ENCODE measurements at places on chromosomes 6 and 20.

DNA sequence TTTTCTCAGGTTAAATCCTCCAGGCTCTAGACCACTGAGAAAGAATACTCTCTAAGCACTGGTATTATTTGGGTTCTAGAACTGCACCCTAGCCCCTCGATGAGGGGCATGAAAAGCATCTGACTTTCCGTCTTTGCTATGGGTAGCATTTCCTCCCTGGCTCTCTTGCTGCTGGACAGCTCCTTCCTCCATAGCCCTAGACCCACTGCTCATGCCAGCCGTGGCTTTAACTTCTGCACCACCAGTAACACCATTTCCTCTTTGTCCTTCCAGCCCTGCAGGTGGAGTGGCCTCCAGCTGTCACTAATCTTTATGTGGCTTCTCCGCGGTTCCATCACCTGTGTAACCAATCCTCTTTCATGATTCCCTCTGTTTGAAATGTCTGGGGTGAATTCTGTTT lies 194.9 kb downstream of the SCP2D1 start:
- no peak for DNase-seq

DNA sequence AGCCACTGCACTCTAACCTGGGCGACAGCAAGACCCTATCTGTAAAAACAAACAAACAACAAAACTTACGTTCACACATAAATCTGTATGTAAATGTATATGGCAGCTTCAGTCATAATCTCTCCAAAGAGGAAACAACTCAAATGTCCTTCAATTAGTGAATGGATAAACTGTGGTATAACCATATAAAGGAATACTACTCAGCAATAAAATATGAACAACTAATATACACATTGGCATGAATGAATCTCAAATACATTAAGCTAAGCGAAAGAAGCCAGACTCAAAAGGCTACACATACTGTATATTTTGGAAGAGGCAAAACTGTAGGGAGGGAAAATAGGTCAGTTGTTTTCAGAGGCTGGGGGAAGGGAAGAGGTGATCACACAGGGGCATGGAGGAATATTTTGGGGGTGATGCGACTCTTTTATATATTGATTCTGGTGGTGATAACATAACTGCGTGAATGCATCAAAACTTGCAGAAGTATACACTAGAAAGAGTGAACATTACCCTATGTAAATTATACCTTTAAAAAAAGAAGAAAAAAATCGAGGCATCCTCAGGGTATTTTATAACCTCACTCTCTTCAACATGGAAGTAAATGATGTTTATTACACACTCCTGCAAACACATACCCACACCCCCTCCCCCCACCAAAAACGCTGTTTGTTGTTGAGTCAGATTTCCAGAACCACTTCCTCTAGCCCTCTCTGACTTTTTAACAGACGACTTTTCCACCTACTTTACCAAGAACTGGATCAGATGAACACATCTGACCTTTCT lies 115.2 kb upstream of the RNF24 start:
- DNase-seq, result no peak

- DNase-seq, result no peak
Measured at GRCh38 chr6:9806195-9806594, 608.7 kb downstream of the TFAP2A start.

DNA sequence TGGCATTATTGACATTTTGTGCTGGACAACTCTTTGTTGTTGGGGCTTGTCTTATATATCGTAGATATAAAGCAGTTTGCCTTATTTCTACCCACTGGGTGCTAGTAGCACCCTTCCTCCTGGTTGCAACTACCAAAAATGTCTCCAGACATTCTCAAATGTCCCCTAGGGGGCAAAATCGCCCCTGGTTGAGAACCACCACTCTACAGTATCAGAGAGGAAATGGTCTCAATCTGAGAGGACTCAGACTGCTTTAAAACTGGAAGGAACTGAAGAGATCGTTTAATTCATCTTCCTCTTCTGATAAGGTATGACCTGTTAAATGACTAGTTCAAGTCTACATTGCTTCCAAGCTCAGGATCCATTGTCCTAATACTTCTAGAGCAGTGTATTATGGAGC lies 14.9 kb downstream of the SH3BGRL2 start:
- no peak for DNase-seq

Data from effector CD8-positive, alpha-beta T cell (primary cell).